Uterus (tissue), 4 donors: ENCODE measurements at places on chromosomes 4 and X. TPM values are rescaled to one million over a fixed set of nuclear protein-coding genes. Genes with fewer than 3 reads are reported as not detected.

- H3K4me3 ChIP-seq = no peak overlapping the region
- H3K27ac ChIP-seq = no peak overlapping the region
- no peaks in the 10 kb centered on the region for H3K4me1 ChIP-seq
- DNase-seq = no peak
- H3K36me3 ChIP-seq = no peaks in the 10 kb centered on the region
- H3K27me3 ChIP-seq = no peaks in the 10 kb centered on the region
Observed at GRCh38 chr4:121358473-121358872, 22.3 kb downstream of the QRFPR start.

Gene KDR
- 218 TPM for total RNA-seq

- H3K36me3 ChIP-seq = no peaks in the 10 kb centered on the region
- H3K4me1 ChIP-seq = no peaks in the 10 kb centered on the region
- no peaks in the 10 kb centered on the region for H3K27me3 ChIP-seq
- no peak overlapping the region for H3K27ac ChIP-seq
- DNase-seq = no peak
Observed at GRCh38 chrX:9948406-9948805, 18.8 kb upstream of the CLDN34 start.

GRCh38 chr4:179465131-179465797 lies 2023.0 kb upstream of the AGA start:
- no peak for DNase-seq
- no peaks in the 10 kb centered on the region for H3K36me3 ChIP-seq
- H3K4me3 ChIP-seq = no peak overlapping the region
- H3K27ac ChIP-seq = no peak overlapping the region
